Activated CD4-positive, alpha-beta T cell treated with anti-CD3 and anti-CD28 coated beads, Interleukin-2, amount 50 U/mL, for 24 hours (primary cell): ENCODE measurements at places on chromosomes 13 and 19.
A peak's percentile ranks its signal among the peaks of the same experiment; 100 is the strongest.

DNA sequence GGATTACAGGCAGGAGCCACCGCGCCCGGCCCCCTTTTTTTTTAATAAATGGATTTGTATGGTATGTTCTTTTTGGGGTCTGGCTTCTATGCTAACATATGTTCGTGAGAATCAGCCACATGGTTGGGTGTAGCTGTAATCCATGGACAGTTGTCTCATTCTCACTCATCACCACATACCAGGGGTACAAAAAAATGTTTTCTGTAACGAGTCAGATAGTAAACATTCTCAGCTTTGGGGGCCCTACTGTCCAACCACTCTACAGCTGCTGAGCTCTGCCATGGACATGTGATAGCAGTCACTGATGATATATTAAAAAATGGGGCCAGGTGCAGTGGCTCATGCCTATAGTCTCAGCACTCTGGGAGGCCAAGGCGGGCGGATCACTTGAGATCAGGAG lies 5.1 kb upstream of the RETN start:
- DNase-seq: no peak

DNA sequence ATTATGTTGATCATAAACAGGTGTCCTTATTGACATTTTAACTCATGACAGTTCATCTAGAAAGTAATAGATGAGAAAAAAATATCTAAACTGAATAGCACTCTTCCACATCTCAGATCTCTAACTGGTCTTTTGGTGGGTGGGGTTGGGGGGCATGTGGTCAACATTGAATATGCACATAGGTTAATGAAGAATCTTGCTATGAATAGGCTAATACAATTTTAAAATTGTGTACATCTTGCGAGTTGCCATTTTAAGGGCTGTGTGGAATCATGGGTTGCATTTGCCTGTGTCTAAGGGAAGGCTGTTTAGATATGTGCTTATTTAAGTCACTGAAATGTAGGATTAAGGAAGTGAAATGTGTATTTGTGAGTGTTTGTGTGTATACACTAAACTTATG lies 346.0 kb downstream of the ITGBL1 start:
- DNase-seq: no peak

GRCh38 chr19:41395355-41395754 lies 1.8 kb downstream of the EXOSC5 start:
- no peak for DNase-seq

DNA sequence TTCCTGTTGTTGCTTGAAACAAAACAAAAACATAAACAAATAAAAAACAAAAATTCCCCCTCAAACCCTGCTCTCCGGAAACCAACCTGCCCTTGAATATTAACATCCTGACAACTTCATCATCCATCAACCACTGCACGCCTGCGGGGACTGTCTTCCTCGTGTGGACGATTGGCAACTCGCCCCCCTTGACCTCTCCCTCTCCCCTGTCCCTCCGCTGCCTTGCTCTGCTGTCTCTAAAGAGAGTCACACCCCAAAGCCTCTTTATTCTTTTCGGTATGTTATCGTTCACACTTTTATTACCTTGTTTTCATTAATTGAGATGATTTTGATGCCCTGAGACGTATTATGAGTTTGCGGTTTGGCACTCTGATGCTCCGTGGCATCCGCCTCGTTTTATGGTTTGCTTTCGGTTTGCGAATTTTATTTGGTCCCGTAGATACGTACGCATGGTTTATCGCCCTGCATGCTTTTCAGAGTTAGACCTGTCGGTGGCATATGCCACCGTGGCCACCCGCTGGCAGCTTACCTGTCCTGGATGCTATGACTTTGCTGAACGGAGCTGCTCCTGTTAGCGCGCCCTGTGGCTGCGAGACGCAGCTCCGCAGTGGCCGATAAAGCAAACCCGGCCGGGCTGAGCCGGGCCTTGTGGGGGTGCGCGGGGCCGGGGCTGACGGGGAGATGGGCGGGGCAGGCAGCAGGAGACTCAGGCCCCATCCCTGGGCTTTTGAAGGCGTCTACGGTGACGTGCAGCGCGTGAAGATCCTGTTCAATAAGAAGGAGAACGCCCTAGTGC lies 10.6 kb downstream of the PTBP1 start:
- DNase-seq: no peak

- DNase-seq: no peak
Measured at GRCh38 chr19:39430675-39431593, 4.8 kb downstream of the RPS16 start.

DNA sequence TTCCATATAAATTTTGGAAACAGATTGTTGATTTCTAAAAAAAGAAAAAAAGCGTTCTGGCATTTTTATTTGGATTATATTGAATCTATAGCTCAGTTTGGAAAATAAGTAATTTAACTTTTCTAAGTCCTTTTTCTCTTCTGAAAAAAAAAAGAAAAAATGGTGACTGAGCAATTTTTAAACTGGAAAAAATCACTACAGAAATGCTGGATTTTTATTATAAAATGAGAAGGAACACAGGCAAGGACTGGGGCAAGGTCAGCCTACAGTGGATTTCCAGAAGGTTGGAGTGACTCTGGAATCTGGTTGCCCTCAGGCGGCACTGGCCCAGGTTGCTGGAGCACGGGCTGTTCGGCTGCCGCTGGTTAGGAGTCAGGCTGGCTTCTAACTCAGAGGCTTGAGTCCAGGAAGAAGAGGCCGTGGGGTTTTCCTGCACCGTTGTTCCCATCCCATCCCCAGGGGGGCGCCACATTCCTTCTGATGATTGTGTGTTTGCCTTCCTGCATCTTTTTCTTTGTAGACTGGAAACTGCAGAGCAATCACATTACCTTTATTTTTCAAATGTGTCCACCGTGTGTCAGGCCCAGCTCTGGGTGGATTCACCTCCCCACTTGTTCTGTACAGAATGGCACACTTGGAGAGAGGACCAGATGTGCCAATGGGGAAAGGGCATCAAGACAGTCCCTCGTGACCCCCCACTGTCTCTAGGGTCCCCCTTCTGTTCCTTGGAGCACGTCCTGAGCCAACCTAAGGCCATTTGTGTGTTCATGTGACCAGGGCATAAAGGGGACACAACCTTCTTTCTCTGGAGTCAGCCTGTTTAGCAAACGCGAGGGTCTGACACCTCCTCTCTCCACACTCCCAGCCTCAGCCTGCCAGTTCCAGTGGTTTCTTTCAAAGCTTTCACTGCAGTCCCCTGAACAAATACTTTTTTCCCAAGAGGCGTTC lies 44.5 kb upstream of the GTF3A start:
- DNase-seq: peak; percentile 15

GRCh38 chr13:64180756-64181155 lies 2765.1 kb upstream of the PCDH20 start:
- DNase-seq: no peak

GRCh38 chr19:56321989-56322440 lies 7.4 kb upstream of the ZSCAN5A start:
- DNase-seq: no peak

- DNase-seq: no peak
Measured at GRCh38 chr13:68439817-68440216, 1209.7 kb upstream of the PCDH9 start.

DNA sequence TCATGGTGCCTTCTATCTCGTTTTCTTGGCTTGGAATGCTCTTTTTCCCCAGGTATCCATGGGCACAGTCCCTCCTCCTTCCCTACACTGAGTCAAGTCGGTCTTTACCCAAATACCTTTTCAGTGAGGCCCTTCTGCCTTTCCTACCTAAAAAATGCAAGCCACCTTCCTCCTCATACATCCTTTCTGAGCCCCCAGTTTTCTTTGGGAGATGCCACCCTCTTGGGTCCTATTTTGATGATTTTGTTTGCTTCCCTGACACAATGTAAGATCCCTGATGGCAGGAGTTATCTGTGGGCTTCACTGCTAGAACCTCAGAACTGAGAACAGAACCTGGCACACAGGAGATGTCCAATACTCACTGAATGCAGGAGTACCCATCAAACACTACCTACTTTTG lies 22.3 kb downstream of the NLRP13 start:
- no peak for DNase-seq

DNA sequence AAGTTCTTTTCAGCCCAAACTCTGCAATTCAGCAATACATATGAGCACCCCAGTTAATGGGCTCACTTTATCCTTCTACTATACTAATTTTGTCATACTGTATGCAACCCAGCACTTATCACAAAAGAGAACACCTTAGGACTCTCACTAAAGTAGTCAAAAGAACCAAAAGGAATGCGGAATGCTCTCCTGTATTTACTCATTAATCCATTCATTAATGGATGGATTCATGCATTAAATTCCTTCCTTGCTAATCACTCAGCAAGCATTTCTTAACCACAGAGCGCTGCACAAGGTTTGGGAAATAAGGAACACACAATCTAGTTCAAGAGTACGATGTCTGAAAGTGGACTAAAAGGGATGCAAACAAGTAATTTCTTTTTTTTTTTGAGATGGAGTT lies 12.8 kb upstream of the DOCK9 start:
- DNase-seq: no peak

DNA sequence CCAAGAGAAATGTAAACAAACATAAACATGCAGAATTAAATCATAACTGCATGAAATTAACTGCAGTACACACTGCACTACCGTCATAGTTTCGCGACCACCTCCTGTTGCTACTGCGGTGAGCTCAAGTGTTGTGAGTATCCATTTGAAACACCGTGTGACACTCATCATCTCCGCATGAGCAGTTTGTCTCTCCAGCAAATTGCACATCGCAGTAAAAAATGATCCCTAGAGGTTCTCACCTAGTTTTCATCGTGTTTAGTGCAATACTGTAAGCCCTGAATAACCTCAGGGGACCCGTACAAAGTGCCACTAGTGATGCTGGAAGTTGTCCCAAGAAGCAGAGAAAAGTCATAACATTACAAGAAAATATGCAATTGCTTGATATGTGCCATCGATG lies 147.7 kb downstream of the DPF1 start:
- no peak for DNase-seq

- DNase-seq: no peak
Measured at GRCh38 chr13:94173312-94173854, 306.1 kb downstream of the DCT start.

DNA sequence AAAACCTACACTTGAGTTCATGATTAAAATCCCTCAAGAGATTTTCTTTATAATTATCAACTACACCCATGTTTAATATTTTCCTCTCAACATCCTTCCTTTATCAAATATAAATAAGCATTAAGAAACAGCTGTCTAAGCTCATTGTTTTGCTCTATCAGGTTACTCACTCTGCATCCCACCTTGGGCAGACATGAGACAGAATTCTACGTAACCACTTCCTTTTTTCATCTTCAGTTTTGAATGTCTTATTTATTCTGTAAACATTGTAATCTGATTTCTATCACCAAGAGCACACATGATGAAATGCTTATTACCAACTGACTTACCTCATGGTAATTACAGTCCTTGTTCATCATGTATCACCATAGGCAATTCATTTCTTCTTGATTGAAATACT lies 1256.6 kb upstream of the ATXN8OS start:
- DNase-seq: no peak

DNA sequence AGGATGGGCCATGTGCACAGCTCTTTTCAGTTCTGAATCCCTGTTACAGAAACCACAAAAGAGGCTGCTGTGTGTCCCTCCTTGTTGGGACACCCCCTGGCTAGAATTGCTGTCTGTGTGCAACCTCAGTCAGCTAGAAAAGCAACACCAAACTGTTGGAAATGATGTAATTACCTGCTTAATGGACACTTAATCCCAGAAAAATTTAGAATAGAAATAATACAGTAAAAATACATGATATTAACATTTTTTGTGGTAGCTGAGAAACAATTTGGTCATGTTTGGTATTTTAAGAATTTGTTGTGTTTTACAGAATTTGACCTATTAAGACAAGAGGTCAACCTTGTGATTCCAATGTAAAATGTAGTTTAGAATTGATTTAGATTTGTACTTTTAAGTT lies 46.8 kb downstream of the FAM124A start:
- no peak for DNase-seq

DNA sequence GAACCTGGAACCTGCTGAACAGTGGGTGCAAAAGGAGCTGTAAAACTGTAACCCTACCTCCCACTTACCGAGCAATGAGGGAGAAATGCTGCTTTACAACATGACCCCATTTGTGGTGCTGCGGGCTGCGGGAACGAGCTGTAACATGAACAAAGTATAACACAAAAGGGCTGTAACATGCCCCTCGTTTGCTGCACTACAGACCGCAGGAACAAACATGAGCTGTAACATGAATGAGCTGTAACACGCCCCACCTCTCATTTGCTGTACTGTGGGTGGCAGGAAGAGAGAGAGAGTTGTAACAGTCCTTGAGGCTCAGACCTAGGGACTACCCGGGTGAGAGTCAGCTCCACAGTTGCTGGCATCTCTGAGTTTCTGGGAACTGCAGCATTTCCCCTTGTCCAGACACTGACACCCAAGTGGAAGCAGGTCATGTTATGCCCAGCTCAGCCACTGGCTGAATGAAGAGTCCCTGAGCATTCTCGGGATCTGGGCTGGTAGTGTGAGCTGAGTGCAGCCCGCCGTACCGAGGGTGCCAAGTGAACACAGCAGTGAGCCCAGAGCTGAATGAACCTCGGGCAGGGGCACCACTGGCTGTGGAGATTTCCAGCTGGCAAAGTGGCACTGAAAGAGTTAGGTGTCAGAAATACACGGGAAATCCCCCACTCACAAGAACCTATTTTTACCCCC lies 1385.3 kb upstream of the SPRY2 start:
- no peak for DNase-seq
